Endothelial cell of umbilical vein (primary cell): ENCODE measurements at places on chromosomes 13 and 19. TPM values are rescaled to one million over a fixed set of nuclear protein-coding genes. Genes with fewer than 3 reads are reported as not detected.
A peak's percentile ranks its signal among the peaks of the same experiment; 100 is the strongest.

DNA sequence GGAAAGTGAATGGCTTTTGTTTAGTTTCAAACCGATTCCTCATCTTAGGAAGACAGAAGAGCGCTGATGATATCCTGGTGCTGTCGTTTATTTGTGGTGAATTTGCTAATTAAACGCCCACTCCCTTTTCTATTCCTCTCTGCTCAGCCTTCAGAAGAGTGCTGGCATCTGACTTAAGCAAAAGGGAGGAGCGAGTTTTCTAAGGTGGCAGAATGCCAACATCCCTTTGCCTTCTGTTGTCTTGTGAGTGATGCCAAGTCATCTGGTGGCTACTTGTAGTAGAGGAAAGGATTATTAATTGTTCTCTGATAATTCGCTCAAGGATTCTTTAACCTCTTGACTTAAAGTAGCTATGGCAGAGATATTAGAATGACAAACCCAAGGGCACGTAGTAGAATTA lies 68.1 kb downstream of the ERCC5 start:
- DNase-seq: peak; percentile 73

DNA sequence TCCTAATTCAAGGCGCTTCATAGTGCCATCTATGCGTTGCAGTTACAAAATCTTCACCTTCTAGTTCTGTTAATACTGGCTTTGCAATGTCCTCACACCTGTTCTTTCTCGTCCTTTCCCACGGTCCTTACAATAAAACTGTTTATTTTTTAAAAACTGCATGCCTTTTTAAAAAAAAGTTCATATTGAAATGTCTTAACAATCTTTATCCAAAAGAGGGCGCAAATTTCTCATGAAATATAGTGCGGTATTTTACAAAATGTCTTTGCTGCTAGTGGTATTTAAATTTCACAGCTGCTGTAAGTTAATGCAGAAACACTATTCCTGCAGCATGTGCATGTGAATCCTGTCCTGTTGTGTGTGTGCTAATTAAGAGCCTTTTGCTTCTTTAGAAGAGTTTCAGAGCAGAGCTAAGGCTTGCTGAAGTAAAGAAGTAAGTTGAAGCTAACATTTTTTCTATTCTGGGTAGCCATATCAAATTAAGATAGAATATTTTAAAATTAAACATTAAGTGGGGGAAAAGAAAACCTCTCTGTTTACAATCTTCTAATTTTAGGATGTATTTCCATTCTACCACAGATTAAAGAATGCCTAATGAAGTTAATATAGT lies 15.8 kb upstream of the CLDN10 start:
- peak; percentile 62 for DNase-seq

DNA sequence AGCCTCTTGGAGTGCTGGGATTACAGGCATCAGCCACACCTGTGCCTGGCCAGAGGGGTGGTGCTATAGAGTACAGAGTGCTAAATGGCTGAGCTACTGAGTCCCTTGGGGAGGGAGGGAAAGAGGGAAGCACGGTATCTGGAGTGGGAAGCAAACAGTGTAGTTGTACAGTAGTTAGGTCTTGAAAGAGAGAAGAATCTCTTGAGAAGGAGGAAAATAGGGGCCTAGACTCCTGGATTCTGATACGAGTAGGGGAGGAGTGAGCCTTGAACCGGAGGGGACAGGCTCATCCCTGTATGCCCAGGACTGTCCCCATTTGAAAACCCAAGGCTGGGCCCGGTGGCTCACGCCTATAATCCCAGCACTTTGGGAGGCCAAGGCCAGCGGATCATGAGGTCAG lies 5.1 kb downstream of the MYADM start:
- no peak for DNase-seq

DNA sequence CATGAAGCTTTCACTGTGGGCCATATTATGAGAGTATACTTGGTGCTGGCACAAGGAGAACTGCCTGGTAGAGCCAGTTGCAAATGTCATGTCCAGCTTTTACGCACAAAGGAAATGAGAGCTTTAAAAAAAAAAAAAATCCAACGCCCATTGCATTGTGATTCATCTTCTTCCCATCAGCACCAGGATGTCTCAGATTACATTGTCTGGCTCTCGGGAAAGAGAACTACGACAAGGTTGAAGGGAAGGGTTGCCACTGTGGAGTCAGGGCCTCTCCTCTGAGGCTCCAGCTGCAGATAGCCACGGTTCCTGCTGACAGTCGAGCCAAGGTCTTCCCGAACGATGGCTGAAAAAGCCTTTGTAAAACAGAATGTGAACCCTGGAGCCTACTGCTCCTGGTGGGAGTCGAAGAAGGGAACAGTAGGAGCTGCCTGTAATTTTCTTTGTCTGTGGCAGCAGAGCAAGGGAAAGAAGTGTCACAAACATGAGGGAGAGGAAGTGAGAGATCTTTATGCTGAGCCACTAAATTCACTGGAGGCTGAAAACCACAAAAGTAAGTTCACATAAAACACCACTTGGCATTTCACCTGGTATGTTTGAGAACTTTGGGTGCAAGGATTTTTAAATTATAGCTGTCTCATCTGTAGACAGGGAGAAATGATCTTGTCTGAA lies 704.7 kb downstream of the DIAPH3 start:
- DNase-seq: peak; percentile 91

DNA sequence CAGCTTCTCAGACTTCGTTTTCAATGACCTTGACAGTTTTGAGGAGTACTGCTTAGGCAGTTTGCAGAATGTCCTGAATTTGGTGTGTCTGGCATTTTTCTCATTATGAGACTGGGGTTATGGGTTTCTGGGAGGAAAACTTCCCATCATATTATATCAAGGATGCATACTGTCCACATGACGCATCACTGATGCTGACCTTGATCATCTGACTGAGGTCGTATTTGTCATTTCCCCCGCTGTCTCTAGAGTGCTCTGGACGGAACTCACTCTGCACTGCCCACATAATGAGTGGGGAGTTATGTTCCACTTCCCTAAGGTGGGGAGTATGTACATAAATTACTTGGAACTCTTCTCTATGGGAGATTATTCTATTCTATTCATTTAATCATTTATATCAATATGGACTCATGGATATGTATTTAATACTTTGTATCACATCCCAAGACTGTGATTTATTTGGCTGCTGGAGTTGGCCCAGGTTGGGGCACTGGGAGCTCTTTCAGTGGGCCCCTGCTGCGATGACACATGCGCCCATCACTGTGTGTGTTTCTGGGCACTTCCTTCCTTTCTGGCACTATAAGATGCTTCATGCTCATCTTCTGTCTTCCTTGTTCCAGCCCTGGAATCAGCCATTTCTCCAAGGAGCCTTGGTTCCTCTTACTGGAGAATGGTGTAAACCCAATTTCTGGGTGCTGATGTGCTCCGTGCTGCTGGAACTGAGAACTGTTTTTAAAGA lies 138.6 kb downstream of the MIPEP start:
- DNase-seq: no peak

- no peak for DNase-seq
Measured at GRCh38 chr19:1074544-1075283, 7.7 kb downstream of the ARHGAP45 start.

DNA sequence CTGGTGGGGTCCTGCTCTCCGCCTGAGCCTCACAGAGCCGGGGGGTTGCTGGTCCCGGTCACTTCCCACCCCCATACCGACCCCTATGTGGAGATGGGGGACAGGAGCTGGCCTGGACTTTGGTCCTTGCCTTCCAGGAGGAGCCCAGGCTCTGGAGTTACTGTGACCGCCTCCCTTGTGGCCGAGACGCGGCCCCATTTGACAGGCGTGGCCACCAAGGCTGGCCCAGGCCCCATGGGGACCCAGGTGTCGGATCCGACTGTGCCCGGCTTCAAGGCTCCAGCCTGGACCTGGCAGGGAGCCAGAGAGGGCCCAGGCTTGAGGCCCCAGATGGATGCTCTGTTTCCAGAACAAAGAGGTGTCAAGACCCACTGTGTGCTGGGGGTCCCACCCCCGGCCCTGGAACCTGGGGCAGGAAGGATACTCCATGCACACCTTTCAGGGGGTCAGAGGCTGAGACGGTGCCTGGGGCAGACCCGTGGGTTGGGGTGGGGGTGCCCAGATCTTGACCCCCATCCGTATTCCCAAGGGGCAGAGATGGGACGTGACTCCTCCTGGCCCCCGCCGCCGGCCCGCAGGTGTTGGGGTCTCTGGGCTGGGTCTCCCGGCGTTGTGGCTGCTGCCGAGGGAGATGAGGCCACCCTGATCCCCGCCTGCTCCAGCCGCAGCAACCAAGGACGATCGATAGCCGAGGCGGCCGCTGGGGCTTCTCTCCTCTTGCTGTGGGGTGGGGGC lies 47.8 kb upstream of the TCF3 start:
- no peak for DNase-seq

DNA sequence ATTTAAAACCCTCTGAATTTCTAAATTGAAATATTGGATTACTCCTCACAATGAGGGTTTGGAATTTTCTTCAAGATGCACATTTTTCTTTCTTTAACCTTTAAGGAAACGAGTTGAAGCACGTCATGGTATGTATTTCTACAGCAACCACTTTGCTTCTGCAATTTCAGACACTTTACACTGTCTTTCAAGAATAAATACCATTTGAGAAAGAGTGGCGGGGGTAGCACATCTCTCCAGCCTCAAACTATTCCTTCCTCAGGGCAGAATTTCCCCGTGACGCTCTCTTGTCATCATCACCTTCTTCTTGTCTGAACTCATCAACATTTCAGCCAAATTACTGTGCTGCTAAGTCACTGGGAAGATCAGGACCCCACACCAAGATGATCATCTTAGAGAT lies 1073.4 kb downstream of the EFNB2 start:
- DNase-seq: no peak

GRCh38 chr19:17255150-17255621 lies 9.4 kb downstream of the USHBP1 start:
- DNase-seq: no peak

DNA sequence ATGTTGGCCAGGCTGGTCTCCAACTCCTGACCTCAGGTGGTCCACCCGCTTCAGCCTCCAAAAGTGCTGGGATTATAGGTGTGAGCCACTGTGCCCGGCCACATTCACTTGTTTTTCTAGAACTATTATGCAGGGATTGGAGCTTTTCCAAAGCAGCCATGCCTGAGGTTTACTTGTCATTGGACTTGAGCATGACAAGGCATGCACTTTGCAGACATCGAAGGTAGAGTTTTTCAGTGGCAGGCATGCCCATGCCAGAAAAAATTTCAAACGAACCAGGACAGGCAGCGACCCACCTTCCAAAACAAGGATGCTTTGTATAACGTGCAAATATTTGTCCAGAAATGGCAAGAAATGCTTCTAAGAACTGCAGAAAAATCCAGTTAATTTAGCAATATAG lies 17.7 kb downstream of the PNMA8A start:
- no peak for DNase-seq

DNA sequence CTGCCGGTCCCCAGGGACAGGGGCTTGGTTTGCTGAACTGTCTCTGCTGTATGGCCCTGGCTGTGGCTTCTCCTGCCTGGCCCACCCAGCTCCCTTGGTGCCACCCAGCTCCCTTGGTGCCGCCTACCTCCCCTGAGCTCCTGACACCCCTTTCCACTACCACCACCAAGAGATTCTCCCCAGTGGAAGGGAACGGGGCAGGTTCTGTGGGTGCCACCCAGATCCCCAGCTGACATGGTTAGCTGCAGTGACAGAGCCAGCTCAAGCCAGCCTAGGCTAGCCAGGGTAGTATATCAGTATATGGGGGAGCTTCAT lies 28.5 kb upstream of the POP4 start:
- no peak for DNase-seq

- peak; percentile 70 for DNase-seq
Measured at GRCh38 chr13:51305271-51305967, 34.1 kb upstream of the SERPINE3 start.

ZSCAN1 gene
- total RNA-seq: not detected in 2 replicates

CEACAM3 gene
- total RNA-seq: not detected in 2 replicates

IZUMO1 gene
- total RNA-seq: 1.2 TPM in 2 replicates

CCL25 gene
- not detected in 2 replicates for total RNA-seq
